ENCODE measurements at places on chromosomes 5 and 9. TPM values are rescaled to one million over a fixed set of nuclear protein-coding genes. Genes with fewer than 3 reads are reported as not detected.

DNA sequence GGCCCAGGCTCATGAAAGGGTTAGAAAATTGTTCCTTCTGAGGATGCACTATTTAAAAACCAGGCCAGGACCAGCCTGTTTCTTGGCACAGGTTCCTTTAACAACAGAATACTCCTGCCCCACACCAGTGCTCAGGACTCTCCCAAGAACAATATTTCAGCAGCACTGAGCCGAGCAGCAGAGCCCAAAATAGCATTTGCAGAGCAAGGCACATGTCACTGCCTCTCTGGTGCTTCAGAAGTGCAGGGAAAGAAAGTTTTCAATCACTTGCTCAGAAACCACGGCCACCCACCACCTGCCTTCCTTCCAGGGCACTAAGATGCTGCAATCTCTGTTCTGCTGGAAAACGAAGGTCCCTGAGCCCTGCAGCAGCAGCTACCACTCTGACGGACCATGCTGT is 77.6 kb downstream of the SIL1 start:
- peaks cover 6% of the 10 kb centered on the region for H3K36me3 ChIP-seq
- H3K4me1 ChIP-seq, result no peaks in the 10 kb centered on the region

- no peaks in the 10 kb centered on the region for H3K27me3 ChIP-seq
- peak; percentile 84 for DNase-seq
- H3K36me3 ChIP-seq, result no peaks in the 10 kb centered on the region
- H3K4me1 ChIP-seq, result peaks cover 25% of the 10 kb centered on the region
- no peak overlapping the region for H3K4me3 ChIP-seq
- 0 out of 2 replicates have a peak overlapping the region, but pooled peaks have one; percentile 2 for H3K27ac ChIP-seq
Observed at GRCh38 chr5:43425983-43426382, 13.8 kb upstream of the CCL28 start.

DNA sequence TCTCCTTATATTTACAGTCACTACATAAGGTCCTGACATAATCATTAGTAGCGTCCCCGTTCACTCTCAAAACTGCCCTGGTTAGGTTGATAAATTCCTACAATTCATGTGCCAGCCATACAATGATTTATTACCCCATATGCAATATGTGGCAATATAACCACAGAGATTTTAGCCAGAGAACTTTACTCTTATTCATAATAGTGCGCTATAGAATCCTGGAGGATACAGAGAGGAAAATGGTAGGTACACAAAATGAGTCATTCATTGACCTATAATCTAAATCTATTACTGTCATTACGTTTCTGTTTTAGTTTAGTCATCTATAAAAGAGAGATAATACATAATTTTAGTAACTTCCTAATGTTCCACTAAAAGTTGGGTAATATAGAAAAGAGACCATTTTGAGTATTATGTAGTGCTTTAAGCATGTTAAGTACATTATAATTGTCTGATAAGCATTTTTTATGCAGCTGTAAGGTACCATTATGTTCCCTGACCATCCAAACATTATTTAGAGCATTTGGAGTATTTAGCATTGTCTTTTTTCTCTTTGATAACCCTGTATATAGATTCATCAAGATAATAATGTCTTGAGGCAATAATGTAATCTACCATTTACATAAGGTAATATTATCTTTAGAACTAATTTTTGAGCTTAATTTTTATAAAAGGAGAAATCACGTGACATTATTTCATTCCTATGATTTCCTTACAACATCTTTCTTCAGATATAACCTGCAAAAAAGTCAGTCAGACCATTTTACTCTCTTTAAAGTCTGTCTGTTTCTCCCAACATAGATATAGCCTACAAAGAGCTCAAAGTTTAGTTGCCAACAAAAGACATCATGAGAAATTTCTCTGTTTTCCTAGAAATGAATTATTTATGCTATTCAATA is 655.5 kb upstream of the ZNF608 start:
- H3K4me3 ChIP-seq, result no peak overlapping the region
- no peaks in the 10 kb centered on the region for H3K27me3 ChIP-seq
- H3K36me3 ChIP-seq, result no peaks in the 10 kb centered on the region

DNA sequence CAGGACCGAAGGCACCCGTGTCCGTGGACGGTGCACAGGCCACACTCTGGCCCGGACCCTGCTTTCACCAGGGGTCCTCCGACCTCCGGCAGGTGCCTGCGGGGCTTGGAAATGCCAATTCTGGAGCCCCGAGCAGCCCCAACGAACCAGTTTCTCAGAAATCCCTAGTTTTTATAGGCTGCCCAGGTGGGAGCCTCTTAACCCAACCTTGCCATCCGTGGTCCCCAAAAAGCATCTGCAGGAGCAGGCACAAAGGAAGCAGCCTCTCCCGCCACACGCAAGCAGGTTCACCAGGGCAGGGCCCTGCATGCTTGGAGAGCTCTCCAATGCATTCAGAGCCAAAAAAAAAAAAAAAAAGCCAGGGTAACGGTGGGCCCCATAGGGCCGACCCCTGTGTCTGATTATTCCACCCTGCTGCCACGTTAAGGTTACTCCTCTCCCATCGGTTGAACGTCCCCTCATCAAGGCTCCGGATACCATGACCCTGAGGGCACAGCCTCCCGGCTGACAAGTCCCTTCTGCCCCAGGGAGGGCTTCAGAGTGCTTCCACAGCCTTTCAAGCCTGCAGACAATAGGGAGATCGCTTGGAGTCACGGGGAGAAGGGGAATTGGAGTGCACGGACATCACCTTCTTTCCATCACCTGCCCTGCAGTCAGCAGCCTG is 796 bp upstream of the TPRN start:
- H3K27ac ChIP-seq, result 0 out of 2 replicates have a peak overlapping the region, but pooled peaks have one; percentile 10
- H3K27me3 ChIP-seq, result no peaks in the 10 kb centered on the region
- peaks cover 22% of the 10 kb centered on the region for H3K4me1 ChIP-seq
- no peaks in the 10 kb centered on the region for H3K36me3 ChIP-seq
- H3K4me3 ChIP-seq, result peak overlapping the region; percentile 90

DNA sequence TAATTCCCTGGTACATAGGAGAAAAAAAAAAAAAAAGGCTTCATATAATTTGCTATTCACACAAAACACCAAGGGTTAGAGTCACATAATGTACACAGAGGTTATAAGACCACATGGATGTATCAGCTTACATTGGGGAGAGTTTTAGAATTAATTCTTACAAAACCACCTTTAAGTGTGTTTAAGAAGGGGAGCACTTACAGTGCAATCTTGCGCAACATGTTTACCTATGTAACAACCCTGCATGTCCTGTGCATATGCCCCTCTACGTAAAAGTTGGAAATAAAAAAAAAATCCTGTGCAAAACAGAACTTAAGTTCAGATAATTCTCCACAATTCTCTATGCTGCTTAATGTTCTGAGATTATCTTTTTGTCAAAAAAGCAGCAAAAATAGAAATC is 190.0 kb downstream of the DENND1A start:
- no peak overlapping the region for H3K27ac ChIP-seq
- H3K27me3 ChIP-seq, result no peaks in the 10 kb centered on the region
- H3K4me3 ChIP-seq, result no peak overlapping the region

DNA sequence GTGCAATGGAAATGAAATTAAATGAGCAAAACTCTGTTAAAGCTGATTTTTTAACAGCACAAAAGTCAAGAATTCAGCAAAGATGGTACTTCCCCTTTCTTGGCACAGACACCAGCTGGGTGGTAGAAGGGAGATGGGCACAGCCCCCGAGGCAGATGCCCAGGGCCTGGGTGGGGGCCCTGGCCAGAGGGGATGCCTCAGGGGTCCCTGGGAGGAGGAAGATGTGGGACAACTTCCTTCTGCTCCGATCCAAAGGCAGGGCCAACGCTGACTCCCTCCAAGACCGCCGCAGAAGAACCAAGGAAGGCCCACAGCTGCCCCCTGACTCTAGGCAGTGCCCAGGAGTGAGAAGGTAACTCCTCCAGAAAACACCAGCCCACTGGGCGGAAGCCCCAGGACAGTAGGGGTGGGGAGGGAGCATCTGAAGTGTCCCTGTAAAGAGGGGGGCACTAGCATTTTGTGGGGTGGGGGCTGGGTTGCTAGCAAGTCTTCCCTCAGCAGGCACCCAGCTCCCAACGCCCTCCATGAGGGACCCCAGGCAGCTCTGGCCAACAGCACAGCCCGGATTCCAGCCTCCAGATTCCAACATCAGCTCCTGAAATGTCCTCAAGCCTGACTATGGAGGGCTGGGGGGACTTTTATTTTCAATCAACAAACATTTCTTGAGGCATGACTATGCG is 4.9 kb downstream of the NACC2 start:
- H3K36me3 ChIP-seq, result no peaks in the 10 kb centered on the region
- no peak for DNase-seq
- H3K27me3 ChIP-seq, result no peaks in the 10 kb centered on the region
- H3K4me3 ChIP-seq, result no peak overlapping the region
- no peak overlapping the region for H3K27ac ChIP-seq

DNA sequence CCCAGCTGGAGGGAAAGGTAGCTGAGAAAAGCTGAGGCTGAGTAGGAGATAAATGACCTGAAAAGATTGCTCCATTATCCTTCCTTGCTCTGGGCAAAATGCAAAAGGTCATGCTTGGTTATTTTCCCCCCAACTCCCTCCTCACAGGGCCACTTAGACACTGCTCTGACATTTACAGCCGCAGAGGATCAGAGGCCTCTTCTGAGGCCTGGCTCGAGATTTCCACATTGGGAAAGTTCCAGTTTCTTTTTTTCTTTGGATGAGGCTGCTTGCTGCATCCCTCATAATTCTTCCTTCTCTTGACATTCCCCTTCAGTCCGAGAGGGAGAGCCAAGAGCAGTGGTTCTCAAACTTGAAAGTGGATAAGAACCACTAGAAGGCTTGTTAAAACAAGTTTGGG is 60.1 kb upstream of the HSPA9 start:
- no peaks in the 10 kb centered on the region for H3K36me3 ChIP-seq
- no peak overlapping the region for H3K4me3 ChIP-seq
- DNase-seq, result peak; percentile 36

The TAS2R1 gene
- total RNA-seq, result not detected

DNA sequence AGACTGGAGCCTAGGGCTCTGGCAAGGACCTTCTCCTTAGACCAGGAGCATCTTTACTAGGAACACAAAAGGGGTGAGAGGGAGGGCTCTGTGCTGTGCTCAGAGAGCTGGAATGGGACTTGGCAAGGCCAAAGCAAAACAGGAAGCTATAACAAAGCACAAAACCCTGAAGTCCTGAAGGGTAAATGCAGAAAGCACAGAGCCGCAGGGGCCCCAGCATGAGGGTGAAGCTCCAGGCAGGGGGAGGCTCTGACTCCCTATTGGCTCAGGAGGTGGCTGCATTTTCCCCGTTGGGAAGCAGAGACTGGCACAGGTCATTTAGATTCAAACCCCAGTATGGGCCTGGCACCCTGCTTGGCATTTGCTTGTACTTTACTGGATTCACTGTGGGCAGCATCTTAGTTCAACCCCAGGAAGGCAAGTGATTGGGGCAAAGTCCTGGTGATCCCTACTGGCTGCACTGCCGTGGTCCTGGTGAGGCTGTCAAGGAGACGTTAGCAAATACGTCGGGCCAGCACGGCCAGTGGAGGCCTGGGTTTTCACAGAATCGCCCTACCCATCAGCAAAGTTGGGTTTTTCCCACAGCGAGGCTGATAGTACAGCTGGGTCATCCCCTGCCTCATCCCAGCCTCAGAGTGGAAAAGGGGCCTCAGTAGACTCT is 46.3 kb downstream of the GGTA1 start:
- H3K4me1 ChIP-seq, result no peaks in the 10 kb centered on the region
- peaks cover 62% of the 10 kb centered on the region for H3K27me3 ChIP-seq
- DNase-seq, result no peak
- H3K36me3 ChIP-seq, result no peaks in the 10 kb centered on the region
- H3K27ac ChIP-seq, result no peak overlapping the region
- H3K4me3 ChIP-seq, result no peak overlapping the region

- DNase-seq, result no peak
- no peaks in the 10 kb centered on the region for H3K36me3 ChIP-seq
- peaks cover 30% of the 10 kb centered on the region for H3K4me1 ChIP-seq
- no peak overlapping the region for H3K27ac ChIP-seq
Observed at GRCh38 chr5:172433071-172433470, 21.3 kb downstream of the SH3PXD2B start.

GRCh38 chr5:108858959-108859358 is 111.3 kb downstream of the FER start:
- H3K27me3 ChIP-seq, result no peaks in the 10 kb centered on the region
- DNase-seq, result peak; percentile 66
- H3K36me3 ChIP-seq, result 0 out of 2 replicates have a peak, but pooled peaks cover 1% of the 10 kb centered on the region
- H3K27ac ChIP-seq, result no peak overlapping the region
- no peak overlapping the region for H3K4me3 ChIP-seq

- DNase-seq, result no peak
- peaks cover 66% of the 10 kb centered on the region for H3K4me1 ChIP-seq
- H3K36me3 ChIP-seq, result peaks cover 18% of the 10 kb centered on the region
- H3K4me3 ChIP-seq, result peak overlapping the region; percentile 79
Observed at GRCh38 chr5:14440223-14440581, 141.4 kb upstream of the OTULINL start.

The BHMT gene
- not detected for total RNA-seq

DNA sequence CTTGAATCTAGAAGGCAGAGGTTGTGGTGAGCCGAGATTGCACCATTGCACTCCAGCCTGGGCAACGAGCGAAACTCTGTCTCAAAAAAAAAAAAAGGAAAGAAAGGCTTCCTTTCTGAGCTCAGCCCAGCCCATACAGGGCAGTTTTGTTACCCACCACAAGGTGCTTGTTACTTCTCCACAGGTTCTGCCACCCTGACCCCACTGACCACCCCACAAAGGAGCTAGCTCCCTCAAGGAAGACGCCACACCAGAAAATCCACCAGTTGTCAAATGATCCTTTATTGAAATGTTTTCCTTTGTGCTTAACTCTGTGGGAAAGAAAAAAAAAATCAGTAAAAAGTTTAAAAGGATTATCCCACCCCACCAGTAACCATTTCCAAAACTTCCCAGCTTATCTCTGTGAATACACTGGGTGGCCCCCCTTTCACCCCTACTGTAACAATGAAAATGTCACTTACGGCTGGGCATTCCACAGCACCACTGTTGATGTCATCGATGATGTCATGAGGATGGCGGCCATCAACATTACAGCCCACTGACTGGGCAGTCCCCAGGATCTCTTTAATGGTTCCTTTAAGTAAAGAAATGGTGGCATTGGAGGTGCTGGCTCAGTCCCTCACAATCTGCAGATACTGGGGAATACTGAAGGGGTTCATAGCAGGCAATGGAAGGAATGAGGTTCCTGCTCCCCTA is 3.6 kb downstream of the RPL12 start:
- DNase-seq, result peak; percentile 46
- H3K4me1 ChIP-seq, result 0 out of 2 replicates have a peak, but pooled peaks cover 14% of the 10 kb centered on the region
- H3K27me3 ChIP-seq, result no peaks in the 10 kb centered on the region
- no peak overlapping the region for H3K4me3 ChIP-seq
- peaks cover 57% of the 10 kb centered on the region for H3K36me3 ChIP-seq

- H3K36me3 ChIP-seq, result no peaks in the 10 kb centered on the region
- H3K27ac ChIP-seq, result peak overlapping the region; percentile 34
- DNase-seq, result peak; percentile 54
- H3K4me3 ChIP-seq, result peak overlapping the region; percentile 52
- H3K27me3 ChIP-seq, result no peaks in the 10 kb centered on the region
Observed at GRCh38 chr5:64939772-64940510, 171.2 kb downstream of the CWC27 start.
